Osteocyte (in vitro differentiated cells): ENCODE measurements at places on chromosomes 1 and 21.

DNA sequence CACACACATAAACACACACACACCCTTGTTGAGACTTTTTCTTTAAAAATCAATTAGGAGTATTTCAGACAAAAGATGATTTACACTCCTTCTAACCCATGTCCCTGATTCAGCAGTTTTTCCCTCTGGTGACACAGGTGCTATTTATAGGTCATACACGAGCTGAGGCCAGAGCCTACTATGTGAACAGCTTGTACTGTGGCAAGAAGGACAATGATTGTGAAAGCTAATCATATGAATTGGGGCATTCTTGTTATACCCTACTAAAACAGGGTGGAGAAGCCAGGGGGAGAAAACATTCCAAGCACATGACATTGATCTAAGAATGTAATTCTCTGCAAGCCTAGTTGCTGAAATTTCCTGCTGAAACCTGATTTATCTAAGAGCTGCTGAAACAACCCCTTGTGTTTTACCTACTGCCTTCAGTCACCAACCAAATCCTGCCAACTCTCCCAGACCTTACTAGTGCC lies 60.3 kb downstream of the XCL1 start:
- no peak for DNase-seq

GRCh38 chr1:2133039-2133878 lies 61.3 kb downstream of the FAAP20 start:
- peak; percentile 98 for DNase-seq

- DNase-seq, result no peak
Observed at GRCh38 chr1:213874789-213875188, 113.0 kb upstream of the PROX1 start.

DNA sequence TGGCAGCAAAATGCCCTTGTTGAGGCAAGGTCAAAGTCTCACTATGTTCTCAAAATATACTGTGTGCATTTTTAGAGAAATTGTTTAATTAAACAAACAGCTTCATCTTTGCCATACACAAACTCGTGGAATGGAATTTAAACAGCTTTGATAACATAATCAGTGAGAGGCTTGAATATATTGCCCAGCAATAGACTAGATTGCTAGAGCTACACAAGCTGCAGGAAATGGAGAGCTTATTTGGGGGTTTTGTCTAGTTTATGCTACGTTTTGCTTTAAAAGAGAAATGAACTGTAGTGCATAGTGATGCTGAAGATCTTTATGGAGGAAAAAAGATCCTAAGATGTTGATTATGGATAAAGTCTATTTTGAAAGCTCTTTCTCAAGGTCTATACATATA lies 166.8 kb upstream of the HMCN1 start:
- DNase-seq, result no peak

GRCh38 chr1:237556911-237557310 lies 333.8 kb downstream of the ZP4 start:
- DNase-seq, result no peak

GRCh38 chr1:64172458-64172983 lies 30.9 kb upstream of the UBE2U start:
- DNase-seq, result no peak

- peak; percentile 38 for DNase-seq
Observed at GRCh38 chr1:205598841-205599668, 32.8 kb downstream of the ELK4 start.

- no peak for DNase-seq
Observed at GRCh38 chr1:100734676-100735075, 15.1 kb downstream of the VCAM1 start.

GRCh38 chr1:152699746-152700145 lies 1.6 kb downstream of the LCE2A start:
- no peak for DNase-seq

GRCh38 chr1:87077959-87078639 lies 163.7 kb downstream of the HS2ST1 start:
- no peak for DNase-seq

DNA sequence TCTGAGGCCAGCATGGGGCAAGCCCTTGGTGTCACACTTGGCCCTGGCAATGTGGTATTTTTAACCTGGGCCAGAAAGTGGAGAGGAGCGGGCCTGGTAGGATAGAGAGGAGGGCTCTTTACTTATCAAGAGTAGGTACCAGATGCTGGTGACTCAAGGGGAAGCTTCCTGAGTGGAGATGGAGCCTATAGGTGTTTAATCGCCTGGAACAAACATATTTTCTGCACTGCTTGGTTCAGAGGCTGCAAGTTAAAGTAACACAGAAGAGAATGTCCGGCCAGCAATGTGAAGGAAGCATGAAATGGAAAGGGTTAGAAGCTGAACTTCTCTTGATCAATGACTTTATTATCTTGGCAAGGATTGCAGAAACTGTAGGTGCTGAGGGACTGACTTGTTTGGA lies 74.3 kb downstream of the DDR2 start:
- DNase-seq, result no peak

DNA sequence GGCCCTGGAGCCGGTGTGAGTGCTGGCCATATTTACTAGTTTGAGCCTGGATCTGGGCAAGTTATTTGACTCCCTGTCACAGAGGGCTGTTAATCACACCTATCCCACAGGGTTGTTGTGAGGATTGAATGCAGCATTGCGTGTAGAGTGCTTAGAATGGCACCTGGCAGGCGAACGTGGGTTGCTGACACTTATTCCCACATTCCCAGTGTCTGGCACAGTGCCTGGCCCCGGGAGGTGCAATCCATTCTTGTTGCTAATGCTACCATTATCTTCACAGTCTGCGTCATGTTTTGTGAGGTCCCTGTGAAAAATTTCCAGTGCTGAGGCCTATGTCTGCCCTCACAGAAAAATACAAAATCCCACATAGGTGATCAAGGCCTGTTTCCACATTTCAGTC lies 66.1 kb downstream of the CD2 start:
- DNase-seq, result no peak

DNA sequence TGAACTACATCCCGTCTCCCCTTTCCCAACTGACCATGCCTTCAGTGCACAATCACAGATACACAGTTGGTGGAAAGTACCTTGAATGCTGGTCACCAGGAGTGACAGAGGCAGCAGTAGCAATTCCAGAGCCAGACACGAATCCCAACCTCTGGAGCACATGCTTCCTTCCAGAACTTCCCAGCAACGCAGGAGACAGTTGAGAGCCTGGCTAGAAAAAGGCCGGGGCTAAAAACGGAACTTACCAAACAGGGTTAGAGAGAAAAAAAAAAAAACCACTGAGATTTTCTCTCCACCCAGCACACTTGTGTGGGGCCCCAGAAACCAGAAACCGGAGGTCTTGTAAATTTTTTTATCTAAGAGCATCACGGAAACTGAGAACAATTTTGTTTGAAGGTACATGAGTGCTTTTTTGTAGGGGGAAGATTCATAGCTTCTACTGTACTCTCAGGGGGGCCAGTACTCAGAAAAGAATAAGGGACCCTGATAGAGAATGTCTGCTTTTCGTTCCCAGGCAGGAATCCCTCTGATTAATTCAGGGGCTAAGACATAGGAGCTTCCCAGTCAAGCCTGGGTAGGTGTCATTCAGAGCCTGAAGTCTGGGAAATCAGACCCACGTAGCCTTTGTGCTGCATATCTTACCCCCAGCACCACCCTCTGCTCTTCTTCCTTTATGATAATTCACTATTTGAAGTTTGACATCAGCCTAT lies at the start of gene CD48:
CD48 (minus strand) TSS at position 221 of the 710 bp plus-strand sequence; CDS start at position 162, 59 bp downstream.
- no peak for DNase-seq

DNA sequence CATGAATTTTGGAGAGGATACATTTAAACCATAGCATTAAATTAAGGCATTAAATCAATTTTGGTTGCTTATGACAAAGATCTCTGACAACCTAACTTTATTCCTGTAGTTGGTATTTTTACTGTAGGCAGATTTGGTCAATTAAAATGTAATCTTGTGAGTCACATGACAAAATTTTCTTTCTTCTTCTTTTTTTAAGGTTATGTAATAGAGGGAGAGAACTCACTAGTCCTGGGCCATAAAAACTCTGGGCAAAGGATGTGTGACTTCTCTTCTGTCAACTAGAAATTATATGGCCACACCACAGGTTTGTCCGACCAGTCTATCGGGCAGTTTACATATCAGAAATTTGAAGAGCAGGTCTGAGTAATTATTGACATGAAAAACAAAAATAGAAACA lies 181.4 kb downstream of the RYR2 start:
- DNase-seq, result no peak

- DNase-seq, result no peak
Observed at GRCh38 chr1:17594026-17594425, 54.5 kb downstream of the ARHGEF10L start.

DNA sequence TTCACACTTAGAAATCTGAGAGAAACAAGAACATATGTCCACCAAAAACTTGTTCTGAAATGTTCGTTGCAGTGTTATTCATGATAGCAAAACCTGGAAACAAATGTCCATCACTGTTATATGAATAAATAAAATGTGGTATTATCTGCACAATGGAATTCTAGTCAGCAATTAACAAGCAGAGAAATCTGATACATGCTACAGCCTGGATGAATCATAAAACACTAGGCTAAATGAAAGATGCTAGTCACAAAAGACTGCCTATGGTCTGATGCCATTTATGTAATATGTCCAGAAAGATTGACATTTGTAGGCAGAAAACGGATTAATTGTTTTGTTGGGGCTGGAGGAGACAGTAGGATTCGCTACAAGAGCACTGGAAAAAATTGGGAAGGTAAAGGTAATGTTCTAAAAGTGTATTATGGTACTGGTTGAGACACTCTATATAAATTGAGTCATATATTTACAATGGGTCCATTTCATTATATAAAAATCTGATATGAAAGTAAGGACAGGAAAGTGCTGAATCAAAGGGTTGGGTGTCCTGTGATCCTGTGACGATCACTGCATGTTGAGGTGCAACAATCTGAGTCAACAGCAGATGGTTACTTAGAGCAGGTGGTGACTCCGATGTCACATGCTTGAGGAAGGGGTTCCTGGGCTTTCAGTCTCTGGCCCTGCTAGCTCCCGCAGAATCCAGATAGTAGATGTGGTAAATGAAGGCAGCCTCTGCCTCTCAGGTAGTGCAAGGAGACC lies 102.1 kb upstream of the NBPF4 start:
- DNase-seq, result no peak

DNA sequence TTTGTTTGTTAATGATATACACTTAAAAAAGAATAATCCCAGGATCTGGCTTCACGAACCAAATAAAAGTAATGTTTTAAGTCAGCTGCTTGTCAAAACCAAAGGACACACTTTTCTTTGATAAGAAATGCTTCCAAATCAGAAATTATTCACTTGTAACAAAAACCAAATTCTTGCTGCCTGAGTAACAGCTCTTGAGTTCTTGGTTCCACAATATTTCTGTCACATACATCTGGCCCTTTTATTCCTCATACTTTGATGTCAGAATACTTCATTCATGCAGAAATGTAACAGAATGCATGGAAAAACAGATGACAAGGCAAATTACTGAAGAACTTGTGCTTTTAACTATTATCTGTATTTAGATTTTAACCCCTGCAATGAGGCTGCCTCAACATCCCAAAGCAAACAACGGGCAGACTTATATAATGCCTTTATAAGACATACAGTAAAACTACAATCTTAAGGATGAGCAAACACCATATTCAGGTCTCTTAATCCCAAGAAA lies 1.5 kb downstream of the VAMP4 start:
- no peak for DNase-seq

DNA sequence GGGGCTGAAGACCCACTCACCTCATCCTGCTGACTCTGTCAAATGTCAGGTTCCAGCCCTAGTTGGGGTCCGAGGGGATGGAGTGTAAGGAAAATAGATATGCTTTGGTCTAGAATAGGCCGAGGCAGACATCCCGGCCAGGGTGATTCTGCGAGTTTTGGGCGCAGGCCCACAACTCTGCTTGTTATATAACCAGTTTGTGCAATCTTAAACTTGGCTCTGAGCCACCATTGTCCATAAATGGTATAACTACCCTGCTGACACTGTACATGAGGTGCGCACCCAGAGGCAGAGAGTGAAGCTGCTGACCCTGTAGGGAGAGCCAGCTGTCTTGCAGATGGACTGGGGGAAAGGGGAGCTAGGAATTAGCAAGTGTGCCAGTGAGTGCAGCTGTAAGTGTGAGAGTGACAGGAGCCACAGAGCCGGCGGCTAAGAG lies 1388.8 kb downstream of the AMY1C start:
- DNase-seq, result no peak

- no peak for DNase-seq
Observed at GRCh38 chr1:161140755-161141400, 8.4 kb upstream of the DEDD start.

DNA sequence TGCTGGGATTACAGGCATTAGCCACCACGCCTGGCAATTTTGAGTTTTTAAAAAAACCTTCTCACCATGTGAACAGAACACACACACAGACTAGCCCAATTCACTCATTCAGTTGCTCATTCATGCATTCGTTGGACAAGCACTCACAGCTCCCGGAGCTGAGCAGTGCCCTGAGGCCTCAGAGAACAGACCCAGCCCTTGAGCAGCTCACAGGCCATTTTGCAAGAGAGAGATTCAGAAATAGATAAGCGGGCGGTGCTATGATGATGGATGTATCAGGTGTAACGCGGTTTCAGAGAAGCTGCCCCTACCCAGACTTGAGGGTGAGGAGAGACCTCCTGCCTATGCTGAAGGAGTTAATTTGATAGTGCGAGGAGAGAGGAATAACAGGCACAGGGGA lies 18.6 kb downstream of the PTAFR start:
- DNase-seq, result no peak

DNA sequence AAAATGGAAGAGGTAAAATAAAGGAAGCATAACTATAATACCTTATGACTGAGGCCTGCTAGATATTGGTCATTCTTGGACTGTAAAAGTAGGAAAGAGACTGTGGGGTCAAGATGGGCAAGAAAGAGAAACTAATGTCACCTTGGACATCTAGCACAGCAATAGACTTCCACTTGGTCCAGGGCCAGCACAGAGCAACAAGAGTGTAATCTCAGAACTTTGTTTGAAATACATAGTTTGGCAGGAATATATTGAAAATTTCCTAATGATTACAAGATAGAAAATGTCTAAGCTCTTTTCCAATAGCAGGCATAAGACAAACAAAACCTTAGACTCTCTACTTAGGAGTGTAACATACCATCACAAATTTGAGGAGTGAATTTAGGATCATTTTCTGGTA lies 4.6 kb downstream of the LRRC8C start:
- DNase-seq, result no peak

DNA sequence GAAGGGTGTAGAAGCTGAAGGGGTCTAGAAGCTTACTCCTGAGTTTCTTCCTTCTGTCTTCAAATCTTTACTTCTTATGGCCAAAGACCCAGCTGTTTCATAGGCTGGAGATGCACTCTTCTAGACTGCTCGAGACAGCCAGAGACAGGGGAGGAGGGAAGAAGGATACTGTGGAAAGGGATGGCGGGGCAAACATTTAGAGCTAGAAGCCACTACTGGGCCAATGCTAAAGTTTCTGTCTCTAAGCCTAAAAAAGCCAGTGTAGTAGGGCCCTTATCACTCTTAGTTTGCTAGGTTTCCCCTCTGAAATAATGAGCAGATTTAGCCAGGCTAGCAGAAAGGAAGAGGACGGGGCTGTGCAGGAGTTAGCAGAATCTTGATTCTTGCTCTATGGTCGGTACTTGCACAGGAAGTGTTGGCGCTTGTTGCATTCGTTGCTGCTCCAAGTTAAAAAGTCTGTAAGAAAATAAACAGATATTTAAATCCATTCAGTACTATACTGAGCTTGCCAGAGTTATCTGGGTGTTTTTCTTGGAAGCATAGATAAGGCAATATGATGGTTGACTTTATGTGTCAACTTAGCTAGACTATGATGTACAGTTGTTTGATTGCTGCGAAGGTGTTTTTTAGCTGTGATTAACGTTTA lies 16.9 kb downstream of the REG4 start:
- DNase-seq, result no peak
